ENCODE measurements at places on chromosomes 16 and 17. TPM values are rescaled to one million over a fixed set of nuclear protein-coding genes. Genes with fewer than 3 reads are reported as not detected.
A peak's percentile ranks its signal among the peaks of the same experiment; 100 is the strongest.

KRTAP4-12 gene
- total RNA-seq = not detected

GIT1 gene
- total RNA-seq = 52.2 TPM

EXOC3L1 gene
- total RNA-seq = 0.62 TPM

FBXO39 gene
- 0.93 TPM for total RNA-seq

NPIPB13 gene
- total RNA-seq = 12.3 TPM

SLC35G6 gene
- total RNA-seq = not detected

RANGRF gene
- total RNA-seq = 14.1 TPM

TRPV3 gene
- total RNA-seq = 0.16 TPM

- no peaks in the 10 kb centered on the region for H3K36me3 ChIP-seq
- no peak overlapping the region for H3K27ac ChIP-seq
- H3K27me3 ChIP-seq = no peaks in the 10 kb centered on the region
- no peak for DNase-seq
Observed at GRCh38 chr16:14303182-14303618, 232.1 kb downstream of the MRTFB start.

DNA sequence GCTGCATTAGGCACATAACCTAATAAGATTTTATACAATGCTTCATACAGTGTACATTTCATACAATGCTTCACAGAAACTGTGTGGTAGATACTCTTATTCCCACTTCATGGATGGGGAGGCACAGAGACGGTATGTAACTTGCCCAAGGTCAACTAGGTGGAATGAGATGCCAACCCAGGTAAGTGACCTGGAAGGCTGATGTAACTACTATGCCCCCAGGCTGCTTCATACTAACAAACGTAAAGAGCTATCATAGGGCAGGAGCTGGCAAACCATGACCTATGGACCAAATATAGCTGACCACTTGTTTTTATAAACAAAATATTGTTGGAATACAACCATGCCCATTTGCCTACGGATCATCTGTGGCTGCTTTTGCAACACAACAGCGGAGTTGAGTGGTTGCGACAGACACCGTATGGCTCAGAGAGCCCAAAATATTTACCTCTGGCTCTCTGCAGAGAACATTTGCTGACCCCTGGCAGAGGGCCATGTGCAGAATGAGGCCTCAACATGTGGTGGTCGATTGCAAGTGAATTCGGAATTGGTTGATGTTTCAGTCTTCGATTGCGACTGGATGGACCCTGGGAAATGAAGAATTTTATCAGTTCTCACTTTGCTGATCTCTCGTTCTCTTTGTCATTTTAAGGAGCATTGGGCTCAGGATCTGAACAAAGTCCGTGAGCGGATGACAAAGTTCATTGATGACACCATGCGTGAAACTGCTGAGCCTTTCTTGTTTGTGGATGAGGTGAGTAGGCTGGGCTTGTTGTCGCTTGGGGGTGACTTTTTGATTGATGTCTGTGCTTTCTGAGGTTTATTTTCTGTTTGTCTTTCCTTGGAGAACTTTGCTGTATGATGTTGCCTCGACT, 109.7 kb downstream of the PLCG2 start:
- no peak for DNase-seq
- H3K4me1 ChIP-seq = no peaks in the 10 kb centered on the region
- H3K27me3 ChIP-seq = peaks cover 3% of the 10 kb centered on the region
- no peaks in the 10 kb centered on the region for H3K36me3 ChIP-seq
- no peak overlapping the region for H3K4me3 ChIP-seq

DNA sequence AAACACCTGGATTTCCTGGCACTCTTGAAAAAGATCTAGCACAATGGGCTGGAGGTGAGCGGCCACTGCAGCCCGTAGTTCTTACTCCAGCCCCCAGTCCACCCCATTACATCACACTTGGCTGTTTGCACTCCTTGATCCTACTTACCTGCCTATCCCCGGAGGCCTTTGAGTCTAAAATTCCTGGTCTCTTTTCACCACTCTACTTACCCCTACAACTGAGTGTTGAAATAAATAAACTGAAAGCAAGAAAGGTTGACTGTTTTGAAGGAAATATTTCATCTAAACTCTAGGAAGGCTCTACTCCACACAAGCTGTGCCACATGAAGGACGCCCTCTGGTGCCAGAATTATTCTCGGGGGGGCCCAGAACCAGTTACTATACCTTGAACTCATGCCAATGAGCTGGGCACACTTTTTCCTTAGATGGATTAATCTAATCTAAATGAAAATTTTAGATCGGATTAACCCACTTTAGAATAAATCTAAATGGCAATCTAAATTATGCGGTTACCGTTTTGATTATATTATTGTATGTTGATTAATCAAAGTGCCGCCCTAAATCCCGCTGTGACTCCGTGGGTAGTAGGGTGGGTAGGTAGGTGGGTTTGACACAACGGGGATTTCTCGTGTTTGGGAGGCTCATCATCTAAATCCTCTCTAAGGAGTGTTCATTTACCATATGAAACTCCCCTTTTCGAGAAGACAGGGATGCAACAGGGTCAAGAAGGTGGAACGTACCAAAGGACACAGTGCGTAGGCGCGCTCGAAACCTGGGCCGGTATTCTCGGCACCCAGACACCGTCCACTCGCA, 651 bp upstream of the EIF1 start:
- H3K27ac ChIP-seq = peak overlapping the region; percentile 89
- no peak for DNase-seq
- peaks cover 3% of the 10 kb centered on the region for H3K27me3 ChIP-seq
- peaks cover 34% of the 10 kb centered on the region for H3K36me3 ChIP-seq
- peak overlapping the region; percentile 88 for H3K4me3 ChIP-seq

- H3K36me3 ChIP-seq = no peaks in the 10 kb centered on the region
- H3K4me1 ChIP-seq = peaks cover 27% of the 10 kb centered on the region
- no peak overlapping the region for H3K4me3 ChIP-seq
- no peak for DNase-seq
Observed at GRCh38 chr17:596287-596686, 118.4 kb downstream of the VPS53 start.

- peaks cover 5% of the 10 kb centered on the region for H3K36me3 ChIP-seq
- H3K27me3 ChIP-seq = no peaks in the 10 kb centered on the region
- H3K27ac ChIP-seq = no peak overlapping the region
- H3K4me3 ChIP-seq = no peak overlapping the region
Observed at GRCh38 chr16:46801428-46802049, 29.4 kb downstream of the C16orf87 start.

- no peak overlapping the region for H3K27ac ChIP-seq
- no peaks in the 10 kb centered on the region for H3K4me1 ChIP-seq
- H3K36me3 ChIP-seq = no peaks in the 10 kb centered on the region
- no peak overlapping the region for H3K4me3 ChIP-seq
- peak; percentile 68 for DNase-seq
Observed at GRCh38 chr17:47192554-47192953, 3.5 kb upstream of the CDC27 start.

GRCh38 chr16:23302045-23302956, at the start of gene SCNN1B:
SCNN1B (plus strand) TSS chr16:23302302; CDS start chr16:23348600, 46,298 bp downstream.
- no peak within 1 kb of the TSS for H3K4me3 ChIP-seq
- no peaks in the 10 kb centered on the region for H3K4me1 ChIP-seq
- DNase-seq = no peak
- H3K27ac ChIP-seq = no peak within 1 kb of the TSS

DNA sequence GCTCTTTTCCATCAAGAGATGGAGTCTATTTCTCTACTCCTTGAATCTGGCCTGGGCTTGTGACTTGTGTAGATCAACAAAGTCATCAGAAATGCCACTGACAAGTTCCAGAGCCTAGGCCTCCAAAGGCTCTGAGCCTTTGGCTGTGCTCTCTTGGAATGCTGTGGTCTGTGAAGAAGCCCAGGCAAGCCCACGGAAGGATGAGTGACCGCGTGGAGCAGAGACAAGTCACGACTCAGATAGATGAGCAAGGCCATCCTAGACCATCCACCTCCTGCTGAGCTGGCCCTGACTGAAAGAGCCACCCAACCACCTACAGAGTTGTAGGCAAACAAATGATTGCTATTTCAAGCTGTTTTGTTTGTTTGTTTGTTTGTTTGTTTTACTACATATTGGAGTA, 11.6 kb upstream of the ICAM2 start:
- H3K27me3 ChIP-seq = no peaks in the 10 kb centered on the region
- H3K36me3 ChIP-seq = no peaks in the 10 kb centered on the region
- no peak overlapping the region for H3K27ac ChIP-seq

DNA sequence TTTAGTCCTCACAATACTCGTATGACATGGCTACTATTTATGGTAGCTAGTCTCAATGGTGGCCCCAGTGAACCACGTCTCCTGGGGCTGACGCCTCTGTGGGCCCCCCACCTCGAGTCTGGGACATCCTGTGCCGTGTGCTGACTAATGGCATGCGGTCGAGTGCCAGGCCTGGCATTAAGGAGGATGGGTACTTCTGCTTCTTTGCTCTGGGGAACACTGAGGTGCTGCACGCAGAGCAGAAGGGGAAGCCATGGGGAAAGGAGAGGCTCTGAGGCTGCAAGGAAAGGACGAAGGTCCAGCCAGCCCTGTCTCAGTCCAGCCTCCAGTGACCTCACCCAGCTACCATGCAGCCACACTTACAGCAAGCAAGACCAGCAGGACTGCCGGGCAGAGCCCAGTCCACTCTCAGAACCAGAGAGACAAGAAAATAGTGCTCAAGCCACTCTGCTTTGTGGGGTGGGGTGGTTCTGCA, 5.7 kb upstream of the MPRIP start:
- DNase-seq = no peak
- no peaks in the 10 kb centered on the region for H3K27me3 ChIP-seq
- no peak overlapping the region for H3K4me3 ChIP-seq
- peaks cover 35% of the 10 kb centered on the region for H3K4me1 ChIP-seq
- H3K27ac ChIP-seq = no peak overlapping the region

DNA sequence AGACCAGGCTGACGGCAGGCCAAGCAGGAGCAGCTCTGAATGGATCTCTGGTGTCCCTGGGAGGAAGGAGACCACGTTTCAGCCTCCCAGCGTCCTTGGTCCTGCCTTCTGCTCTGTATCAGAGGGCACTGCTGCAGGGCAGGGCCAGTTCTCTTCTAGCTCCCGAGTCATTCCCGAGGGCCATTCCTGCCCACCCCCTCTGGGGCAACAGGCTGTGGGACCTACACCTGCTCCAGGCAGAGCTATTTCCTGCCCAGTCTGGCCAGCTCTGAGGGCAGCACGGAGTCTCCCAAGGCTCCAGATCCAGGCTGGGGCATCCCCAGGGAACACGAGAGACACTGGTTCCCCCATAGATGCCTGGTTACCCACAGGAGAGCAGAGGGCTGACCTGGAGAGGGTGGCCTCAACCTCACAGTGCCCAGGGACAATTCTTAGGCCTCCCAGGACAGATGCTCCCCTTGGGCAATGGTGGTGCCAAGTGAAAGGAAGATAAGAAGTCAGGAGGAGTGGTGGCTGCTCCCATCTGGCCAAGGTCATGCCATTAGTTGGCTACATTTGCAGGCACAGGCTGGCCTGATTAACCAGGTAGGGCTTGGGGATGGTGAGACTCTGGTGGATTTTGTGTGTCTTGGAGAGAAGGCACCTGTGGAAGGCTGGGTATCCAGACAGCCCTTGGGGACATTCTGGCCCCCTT, 2.0 kb downstream of the WFIKKN2 start:
- no peaks in the 10 kb centered on the region for H3K27me3 ChIP-seq
- DNase-seq = no peak
- peaks cover 10% of the 10 kb centered on the region for H3K4me1 ChIP-seq
- no peaks in the 10 kb centered on the region for H3K36me3 ChIP-seq
- H3K27ac ChIP-seq = no peak overlapping the region
